EL (cell line): ENCODE measurements at places on chromosomes 11 and 22.
A peak's percentile ranks its signal among the peaks of the same experiment; 100 is the strongest.

- DNase-seq, result no peak
Measured at GRCh38 chr11:72243173-72244059, 560 bp downstream of the PHOX2A start.

DNA sequence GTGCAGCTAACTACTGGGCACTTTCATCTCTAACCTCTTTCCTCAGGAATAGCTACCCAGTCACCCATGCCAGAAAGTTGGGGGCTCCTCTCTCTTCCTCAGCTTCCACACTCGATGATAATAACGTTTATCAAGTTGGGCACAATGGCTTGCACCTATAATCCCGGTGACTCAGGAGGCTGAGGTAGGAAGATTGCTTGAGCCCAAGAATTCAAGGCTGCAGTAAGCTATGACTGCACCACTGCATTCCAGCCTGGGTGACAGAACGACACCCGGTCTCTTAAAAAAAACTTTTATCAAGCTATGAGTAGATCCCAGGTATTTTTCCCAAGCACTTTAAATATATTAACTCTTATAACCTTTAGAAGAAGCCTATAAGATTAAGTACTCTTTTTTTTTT lies 2.0 kb downstream of the SF3A1 start:
- DNase-seq, result no peak

GRCh38 chr11:92455210-92455790 lies 230.7 kb downstream of the FAT3 start:
- DNase-seq, result no peak

DNA sequence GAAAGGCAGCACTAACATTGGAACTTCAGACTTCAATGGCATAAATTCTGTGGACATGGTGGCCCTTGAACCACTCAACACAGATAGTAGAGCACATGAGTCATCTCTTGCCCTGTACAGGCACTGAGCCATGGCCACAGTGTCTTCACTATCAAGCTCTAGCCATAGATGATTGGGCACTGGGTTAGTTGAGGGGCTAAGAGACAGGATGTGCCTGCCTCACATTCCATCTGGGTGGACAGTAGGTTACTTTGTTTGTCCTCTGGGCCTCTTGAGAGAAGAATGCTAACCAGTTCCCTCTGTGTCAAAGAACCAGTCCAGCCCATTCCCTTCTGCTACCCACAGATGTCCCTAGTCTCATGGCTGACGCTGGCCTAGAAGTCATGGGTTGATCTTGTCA lies 39.8 kb downstream of the OR6Q1 start:
- no peak for DNase-seq

- DNase-seq, result no peak
Measured at GRCh38 chr11:73995731-73996130, 13.1 kb upstream of the UCP2 start.

DNA sequence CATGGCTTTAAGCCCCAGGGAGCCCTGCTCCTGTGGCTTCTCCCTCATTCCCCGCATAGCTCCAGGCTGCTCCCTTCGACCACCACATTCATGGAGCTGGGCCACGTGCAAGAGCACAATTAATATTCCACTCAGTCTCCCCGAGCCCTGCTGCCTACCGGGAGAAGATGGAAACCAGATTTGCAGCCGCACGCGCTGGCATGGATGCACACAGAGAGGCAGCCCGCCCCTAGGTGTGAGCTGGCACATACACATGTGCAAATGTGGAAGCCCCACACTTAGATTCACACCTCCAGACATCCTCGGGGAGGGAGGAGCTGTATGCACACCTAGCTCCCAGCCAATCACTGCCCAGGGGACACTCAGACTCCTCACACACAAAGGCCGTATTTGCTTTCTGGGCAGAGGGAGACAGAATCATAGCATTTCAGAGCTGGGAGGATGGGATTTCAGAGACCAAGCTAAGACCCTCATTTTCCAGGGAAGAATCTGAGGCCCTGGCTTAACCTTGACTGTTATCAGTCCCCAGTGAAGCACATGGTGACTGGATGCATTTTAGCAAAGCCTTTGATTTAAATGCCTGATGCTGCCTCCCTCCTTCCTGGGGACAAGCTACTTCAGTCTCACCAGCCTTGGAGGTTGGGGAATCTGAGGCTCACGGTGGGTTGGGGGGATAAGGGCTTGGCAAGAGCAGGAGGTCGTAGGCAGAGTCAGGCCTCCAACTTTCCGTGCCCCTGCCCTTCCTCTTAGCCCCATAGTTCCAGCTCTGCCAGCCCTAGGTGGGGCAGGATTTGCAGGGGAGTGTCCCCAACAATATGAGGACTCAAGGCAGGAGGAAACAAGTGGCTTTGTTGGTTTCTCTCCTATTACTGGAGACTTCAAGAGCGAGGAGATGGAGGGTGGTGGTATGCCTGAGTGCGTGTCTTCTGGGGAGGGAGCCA lies 5.3 kb upstream of the CREB3L1 start:
- no peak for DNase-seq

DNA sequence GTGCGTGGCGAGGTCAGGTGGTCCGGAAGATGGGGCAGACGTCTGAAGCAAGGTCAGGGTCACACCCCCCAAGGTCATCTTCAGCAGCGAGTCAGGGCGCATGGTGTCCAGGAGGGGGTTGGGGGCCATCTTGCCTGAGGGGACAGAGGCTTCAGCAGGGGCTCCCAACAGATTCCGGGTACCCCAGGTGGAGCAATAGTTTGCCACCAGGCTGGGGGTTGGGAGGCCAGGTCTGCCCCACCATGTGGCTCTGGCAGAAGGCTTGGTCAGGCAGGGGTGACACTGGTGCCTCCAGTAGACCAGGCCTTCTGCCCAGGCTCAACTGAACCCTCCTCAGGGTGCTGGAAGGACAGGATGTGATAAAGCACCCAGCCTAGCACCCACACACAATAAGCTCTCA lies 5.9 kb downstream of the ATG2A start:
- DNase-seq, result no peak

- DNase-seq, result no peak
Measured at GRCh38 chr11:86201371-86201884, 43.1 kb upstream of the EED start.

DNA sequence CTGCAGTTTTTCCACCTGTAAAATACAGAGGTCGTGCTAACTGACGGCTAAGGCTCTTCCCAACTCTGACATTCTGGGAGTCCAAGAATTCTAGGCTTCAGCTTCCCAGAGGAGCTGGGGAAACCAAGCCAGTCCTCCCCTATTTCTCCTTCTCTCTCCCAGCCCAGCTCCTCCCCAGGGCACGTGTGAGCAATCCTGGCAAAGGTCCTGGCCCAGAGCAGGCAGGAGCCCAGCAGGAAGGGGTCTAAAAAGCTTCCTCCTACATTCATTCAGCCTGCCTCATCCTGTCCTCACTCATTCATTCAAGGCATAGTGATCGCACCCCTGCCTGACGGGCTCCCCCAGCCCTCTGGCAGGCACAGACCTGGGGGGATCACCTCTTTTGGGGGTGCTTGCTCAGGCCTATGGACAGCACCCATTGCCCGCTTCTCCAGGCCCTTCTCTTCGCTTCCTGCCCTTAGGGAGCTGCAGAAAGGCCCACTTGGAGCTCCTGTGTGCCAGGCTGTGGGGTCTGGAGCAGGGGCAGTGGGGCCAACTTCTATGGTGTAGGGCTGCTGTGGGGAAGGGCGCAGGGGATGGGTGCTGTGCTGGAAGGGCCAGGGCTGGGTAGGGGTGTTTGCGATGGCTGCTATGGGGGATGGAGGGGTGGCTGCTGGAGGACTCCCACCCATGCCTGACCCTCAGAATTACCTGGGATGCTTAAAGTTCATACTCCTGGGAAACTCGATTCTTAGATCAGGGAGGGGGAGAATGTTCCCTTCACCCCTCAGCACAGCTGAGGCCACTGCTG lies 9.8 kb downstream of the KCNC1 start:
- DNase-seq, result peak; percentile 65

DNA sequence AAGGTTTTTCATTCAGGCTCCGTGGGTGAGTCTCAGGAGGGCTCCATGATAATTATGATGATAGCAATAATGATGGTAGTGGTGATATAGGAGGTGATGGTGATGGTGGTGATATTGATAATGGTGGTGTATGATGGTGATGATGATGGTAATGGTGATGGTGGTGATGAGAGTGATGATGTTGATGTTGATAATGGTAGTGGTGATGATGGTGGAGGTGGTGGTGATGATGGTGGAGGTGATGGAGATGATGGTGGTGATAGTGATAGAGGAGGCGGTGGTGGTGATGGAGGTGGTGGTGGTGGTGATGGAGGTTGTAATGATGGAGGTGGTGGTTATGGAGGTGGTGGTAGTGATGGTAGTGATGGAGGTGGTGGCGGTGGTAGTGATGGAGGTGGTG lies 79.4 kb downstream of the MPPED1 start:
- no peak for DNase-seq

DNA sequence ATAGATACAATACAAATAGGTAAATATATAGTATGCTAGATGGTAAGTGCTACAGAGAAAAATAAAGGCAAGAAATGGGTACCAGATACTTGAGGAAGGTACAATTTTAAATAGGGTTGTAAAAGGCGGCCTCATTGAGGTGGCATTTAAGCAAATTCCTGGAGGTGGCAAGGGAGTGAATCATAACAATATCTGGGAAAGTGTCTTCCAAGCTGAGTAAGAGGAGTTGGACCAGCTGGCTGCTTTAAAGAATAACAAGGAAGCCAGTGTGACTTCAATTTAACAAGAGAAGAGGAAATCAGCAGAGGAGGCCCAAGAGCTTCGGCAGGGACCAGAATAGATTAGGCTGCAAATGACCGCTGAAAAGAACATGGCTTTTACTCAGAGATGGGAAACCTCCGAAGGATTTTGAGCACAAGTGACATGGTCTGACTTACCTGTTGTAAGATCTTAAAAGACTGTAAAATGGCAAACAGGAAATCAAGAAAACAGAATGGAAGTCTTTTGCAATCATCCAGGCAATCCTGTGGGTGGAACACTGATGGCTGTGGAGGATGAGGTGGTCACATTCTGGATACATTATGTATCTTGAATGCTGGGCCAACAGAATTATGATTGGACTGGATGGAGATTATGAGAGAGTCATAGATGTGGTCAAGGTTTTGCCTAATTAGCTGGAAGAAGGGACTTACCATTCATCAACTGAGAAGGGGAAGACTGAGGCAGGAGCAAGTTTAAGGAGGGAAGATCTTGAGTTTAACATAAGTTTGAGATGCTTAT lies 77.2 kb downstream of the RDX start:
- peak; percentile 49 for DNase-seq

DNA sequence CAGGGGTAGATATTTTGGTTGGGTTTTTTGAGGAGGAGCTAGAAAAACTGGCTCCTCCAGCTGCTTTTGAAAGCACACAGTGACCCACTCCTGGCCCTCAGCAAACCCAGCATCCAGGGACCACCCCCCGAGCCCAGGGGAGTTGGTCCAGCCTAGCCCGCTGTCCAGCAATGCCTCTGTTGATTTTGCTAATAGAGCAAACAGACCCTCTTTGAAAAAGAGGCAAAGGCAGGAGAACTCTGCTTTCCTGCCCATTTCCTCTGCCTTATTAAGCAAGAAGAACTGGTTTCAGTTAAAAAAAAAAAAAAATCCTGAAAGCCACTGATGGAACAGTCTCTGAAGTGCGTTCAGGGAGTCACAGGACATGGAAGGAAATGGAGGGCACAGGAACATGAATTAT lies 25.3 kb downstream of the ABTB2 start:
- no peak for DNase-seq

DNA sequence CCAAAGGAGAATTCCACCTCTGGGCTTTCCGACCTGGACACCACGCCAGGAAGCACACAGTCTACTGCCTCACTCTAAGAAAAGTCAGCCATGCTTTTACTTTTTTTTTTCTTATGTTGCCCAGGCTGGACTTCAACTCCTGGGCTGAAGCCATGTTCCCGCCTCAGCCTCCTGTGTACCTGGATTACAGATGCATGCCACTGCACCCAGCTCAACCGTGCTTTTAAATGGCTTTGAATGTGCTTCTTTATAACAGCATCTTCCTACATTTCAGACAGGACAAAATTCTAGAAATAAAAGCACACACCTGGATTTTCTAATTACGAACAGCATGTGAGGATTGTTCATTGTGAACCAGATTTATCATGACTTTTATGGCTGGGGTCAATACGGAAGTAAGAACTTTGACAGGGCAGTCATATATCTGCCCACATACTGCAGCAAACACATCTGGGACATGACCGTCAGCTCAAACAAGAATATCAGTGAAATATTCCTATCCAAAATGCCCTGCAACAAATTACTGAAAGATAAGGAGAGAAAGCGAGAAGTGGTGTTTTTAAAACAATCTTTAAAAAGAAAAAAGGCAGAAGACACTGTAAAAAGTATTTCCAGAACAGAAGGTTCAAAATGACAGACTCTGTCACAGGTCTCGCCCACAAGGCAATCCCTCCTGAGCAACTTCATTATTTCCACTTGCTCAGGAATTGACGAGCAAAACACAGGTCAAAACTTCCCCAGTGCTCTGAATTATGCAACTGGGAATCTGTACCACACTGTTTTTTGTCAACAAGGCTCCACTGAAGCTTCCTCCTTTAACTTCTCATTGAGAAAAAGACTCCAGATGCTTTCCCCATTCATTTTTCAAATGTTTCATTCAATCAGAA lies 42.1 kb downstream of the PACSIN2 start:
- DNase-seq, result no peak

DNA sequence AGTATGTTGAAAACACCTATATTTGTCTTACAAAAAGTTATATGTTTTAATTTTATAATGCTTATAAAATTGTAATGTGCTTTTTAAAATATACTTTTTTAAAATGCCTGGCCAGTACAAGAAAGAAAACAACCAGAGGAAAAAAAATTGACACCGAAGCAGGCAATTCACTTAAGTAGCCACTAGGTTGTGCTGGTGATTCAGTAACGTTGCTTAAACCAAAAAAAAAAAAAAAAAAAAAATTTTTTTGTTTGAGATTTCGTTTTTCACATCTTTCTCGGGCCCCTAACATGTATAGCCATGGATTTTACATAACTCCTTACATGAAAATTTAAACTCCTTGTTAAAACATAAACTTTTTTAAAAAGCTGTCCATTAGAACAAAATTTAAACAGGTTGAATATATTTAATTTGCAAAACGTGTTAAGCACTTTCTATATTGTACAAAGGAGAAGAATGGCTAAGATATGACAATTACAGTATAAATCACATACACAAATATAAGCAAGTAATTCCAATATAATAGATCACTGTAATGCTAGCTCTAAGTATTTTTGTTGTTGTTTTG lies 9.2 kb downstream of the OR8B4 start:
- DNase-seq, result peak; percentile 31

GRCh38 chr11:119493712-119494111 lies 70.7 kb upstream of the THY1 start:
- peak; percentile 17 for DNase-seq

DNA sequence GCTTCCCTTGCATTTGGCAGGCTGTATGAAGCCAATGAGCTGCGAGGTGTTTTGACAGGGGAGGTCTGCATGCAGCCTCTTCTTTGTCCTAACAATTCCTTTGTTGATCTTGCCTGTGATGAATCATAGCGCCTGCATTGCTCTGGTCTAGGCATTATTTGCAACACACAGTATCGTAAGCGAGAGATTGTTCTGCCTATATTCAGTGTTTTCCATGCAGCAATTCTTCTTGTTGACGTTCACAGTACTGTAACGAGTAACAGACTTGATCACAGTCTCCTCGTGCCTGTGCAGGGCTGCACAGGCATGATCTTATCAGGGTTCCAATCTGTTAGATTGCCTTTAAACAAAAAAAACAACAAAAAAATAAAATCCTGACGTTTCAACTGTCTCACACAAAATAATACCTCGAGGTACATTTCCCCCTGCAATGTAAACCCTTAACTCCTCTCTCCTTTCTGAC lies 13.9 kb upstream of the ADSL start:
- no peak for DNase-seq

- no peak for DNase-seq
Measured at GRCh38 chr11:45901626-45902025, 5.4 kb downstream of the FREY1 start.
